CD4-positive, alpha-beta T cell (primary cell): ENCODE measurements at places on chromosomes 2 and 18.

DNA sequence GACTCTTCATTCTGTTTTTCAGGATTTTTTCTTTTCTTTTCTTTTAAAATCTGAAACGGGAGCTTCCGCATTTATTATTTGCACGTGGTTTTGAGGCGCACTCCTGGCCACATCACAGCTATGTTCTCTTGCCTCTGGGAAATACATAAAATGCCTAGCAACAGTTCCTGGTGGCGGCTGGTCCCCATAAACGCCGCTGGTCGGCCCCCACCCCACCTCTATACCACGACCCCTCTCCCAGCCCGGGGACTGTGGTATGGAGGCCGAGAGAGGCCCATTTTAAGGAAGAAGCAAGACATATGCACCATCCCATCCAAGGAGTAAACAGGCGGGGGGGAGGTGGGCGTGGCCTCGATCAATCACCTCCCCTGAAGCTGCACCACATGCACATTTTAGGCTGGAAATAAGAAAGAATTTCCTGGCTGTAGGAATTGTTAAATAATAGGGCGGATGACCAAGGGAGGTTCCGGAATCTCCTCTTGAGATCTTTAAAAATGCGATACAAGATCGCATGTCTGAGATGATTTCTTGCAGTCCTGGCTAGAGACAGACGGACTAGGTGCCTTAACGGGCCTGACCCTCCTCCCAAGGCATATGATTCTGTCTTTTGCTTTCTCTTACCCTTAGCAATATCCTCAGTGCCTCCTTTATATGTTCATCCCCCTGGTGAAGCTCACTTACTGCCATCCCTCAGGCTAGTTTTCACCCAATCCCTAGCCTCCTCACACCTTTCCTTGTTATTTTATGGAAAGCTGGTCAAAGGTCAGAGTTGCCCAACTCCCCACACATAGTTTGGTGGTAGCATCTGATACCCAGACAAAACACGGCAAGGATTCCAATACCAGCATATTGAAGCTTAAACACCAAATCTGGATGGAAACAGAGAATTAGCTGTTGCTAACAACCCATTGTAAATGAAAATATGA, 82.4 kb downstream of the BCL2 start:
- no peak for DNase-seq

GRCh38 chr2:238655974-238656722, 191.7 kb upstream of the TWIST2 start:
- DNase-seq: no peak

- DNase-seq: no peak
Observed at GRCh38 chr2:120383631-120384340, 37.9 kb downstream of the INHBB start.

DNA sequence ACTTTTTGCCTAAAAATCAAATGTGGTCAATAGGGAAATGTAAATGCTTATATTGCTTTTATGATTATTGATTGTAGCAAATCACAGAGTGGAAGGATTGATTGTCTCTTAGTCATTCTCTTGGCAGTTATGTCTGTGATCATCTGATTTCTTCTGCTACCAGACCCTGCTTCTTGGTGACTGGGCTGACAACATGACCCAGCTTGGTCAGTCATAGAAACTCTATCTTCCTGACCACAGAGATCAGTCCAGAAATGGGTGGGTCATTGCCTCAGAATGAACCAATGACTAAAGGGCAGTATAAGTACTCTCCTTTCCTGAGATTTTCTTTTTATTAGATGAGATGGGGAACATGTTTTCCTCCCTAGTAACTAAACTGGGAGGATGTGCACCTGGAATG, 87.6 kb downstream of the MAIP1 start:
- no peak for DNase-seq

- peak; percentile 74 for DNase-seq
Observed at GRCh38 chr2:108449410-108450130, 564 bp downstream of the GCC2 start.

GRCh38 chr2:225192869-225193268, 150.6 kb upstream of the DOCK10 start:
- DNase-seq: no peak

DNA sequence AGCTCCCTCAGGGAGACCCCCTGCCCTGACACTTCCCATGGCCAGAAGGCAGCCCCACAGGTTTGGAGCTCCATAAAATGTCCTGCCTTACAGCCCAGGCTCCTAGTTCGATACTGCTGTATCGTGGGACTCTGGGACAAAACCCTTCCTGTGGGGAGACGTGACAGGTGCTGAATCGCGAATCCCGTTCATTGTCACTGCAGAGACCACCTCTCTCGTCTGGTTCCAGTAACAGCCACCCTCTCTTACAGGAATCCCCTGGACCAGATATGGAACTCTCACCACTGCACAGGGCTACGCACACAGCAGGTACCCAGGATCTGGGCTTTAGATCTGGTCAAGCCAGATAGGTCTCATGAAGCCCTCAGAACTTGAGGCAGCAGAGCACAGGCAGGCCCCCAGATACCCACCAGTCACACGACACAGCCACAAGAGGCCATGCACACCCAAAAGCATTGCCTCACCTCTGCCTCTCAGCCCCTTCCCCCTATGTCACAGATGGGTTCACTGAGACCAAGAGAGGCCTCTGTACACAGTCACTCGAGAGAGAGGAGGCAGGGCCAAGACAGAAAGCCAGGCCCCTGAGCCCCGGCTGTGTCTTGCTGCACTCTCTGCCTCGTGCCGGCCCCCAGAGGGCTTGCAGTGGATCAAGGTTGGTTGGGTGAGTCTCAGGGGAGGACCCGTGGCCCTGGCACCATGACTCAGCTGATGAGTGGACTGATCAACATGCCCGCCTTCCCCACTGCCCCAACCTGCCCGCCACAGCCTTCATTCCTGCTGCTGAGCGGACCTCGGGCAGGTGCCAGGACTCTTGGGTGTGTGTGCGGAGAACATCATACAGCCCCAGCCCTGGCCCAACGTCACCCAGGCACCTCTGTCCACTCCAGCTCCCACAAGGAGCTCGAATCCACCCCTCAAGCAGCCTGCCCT, 7.6 kb downstream of the SDC1 start:
- DNase-seq: no peak

- peak; percentile 77 for DNase-seq
Observed at GRCh38 chr2:70086278-70086837, 919 bp upstream of the PCBP1 start.

DNA sequence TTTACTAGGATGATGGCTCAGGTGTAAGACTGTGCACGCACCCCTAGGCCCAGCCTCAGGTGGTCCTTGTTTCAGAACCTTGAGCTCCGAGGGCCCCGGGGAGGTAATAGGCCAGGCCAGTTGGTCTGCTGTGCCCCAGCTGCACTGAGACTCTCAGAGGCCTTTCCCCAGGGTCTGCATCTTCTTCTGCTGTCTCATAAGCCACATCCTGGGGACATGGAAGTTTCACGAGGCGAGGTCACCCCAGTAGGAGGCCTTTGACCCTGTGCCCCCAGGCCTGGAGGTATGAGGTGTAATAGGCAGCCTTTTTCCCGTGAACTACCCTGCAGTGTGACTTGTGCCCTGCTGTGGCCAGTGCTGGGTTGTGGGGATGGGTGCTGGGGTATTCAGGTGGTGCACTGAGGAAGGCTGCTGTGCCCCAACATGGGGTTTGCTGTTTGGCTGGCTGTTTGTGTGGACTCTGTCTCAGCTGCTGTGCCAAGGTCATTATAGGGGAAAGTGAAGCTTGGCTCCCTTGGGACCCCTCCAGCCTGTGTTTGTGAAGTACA, 6.9 kb downstream of the OXER1 start:
- DNase-seq: no peak

GRCh38 chr2:169036736-169037440, 5.8 kb upstream of the ABCB11 start:
- no peak for DNase-seq

DNA sequence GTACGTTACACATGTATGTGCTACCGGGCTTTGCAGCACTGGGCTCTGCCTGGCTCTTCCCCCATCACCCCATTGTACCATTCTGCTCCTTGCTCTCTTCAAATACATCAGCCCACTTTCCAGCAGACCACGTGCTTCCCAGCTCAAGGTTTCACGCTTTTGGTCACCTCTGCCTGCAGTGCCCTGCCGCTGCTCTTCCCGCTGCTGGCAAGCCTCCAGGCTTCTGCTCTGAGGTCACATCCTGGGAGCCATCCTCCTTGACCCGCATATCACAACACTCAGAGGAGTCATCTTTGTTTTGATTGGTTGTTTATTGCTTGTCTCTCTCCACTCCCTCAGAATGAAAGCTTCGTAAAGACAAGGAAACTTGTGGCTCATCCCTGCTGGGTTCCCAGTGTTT, 34.1 kb downstream of the KIF5C start:
- no peak for DNase-seq

GRCh38 chr2:178143481-178143880, 31.2 kb downstream of the RBM45 start:
- no peak for DNase-seq

- DNase-seq: no peak
Observed at GRCh38 chr2:24438106-24438505, 52.9 kb upstream of the NCOA1 start.

DNA sequence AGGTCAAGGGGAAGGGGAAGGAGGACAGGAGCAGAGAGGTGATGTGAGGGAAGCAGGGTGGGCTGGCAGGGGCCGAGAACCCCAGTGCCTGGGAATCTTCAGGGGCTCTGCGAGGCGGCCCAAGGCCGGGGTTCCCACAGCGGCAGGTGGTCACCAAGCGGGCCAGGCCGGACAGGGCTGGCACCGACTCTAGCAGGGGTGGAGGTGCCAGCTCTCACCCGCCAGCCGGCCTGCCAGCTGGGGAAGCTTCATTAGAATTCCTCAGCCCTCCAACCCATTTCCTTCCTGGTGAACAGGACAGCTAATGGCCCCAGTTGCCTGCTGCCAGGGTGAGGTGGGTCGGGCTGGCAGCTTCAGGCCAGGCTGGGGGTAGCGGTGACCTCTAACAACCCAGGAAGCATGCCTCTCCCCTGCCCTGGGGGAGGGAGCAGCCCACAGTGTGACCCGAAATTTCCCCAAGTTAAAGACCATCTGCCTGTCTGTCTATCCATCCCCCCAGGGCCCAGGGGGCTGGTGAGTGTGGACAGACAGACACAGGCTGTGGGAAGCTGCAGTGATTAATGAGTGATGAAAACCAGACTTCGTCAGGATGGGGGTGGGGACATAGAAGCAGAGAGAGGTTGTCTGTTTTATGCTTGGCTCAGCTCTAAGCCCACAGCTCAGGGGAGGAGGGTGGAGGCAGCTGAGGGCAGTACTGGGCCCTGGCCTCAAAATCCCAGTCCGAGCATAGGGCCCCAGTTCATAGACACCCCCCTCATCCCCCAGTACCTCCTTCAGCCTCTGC, 144.1 kb downstream of the ZFP36L2 start:
- DNase-seq: no peak

DNA sequence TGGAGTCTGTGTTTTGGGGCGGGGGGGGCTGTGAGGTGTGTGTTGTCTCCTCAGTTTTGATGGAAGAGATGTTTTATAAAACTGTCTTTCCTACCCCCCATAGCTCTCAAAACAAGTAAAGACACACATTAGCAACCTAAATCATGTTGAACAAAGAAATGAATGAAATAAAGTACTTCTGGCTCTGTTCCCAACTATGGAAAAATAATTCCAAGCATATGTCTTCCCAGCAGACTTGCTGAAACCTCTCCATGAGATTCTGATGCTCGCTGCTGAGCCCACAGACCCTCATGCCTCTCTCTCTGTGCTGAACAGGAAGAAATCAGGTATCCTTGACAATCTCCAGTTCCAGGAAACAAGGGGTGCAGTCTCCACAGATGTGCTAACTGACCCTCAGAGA, 226.7 kb upstream of the KLHL29 start:
- DNase-seq: no peak

DNA sequence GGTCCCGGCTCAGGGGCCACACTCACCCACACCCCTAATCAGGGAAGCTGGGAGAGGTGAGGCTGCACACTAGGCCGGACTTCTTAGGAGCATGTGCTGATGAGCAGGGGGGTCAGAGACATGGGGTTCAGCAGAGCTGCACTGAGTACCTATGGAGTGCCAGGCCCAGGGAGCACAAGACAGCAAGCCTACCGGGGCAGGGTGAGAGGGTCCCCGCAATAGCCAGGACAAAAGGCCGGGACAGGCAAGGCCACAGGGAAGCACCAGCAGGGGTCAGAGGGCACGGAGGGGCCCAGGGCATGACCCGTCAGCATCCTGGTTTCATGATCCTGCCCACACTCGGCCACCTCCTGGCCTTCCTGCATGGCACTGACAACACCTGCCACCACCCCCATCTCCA, 73.5 kb downstream of the TNS1 start:
- no peak for DNase-seq

DNA sequence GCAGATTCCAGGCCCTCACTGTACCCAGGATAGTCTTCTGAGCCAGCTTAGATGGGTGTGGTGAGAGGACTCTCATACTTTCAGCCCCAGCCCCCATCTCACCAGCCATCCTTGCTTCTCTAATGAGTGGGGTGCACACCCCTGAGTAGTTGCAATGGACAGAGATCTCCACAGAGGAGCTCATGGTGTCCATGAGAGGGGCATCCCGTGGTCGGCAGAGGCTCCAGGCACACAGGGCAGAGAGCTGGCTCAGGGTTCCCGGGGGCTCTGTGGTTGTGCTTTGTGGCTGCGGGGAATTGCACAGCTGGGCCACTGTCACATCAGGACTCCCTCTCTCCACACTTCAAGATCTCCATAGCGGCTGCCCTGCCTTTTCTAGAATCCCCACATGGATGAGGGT, 226.0 kb upstream of the PXDN start:
- no peak for DNase-seq

DNA sequence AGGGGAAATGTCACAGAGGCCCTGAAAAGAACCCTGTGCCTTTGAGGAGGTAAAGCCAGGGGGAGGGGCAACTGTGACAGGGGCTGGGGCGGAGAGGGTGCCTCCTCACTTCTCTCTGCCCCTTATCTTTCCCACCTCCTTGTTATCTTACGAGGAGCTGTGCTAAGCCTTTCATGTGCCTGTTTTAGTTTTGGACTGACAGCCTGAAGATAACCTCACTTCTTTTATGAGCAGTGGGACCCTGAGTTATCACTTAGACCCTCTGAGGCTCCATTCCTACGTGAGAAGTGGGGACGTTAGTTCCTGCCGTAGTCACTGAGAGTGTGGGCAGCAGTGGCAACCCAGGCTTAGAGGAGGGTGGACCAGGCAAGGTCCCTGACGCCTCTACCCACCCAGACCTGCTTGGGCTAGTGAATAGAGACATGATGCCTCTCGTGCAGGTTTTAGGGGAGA, 39.5 kb upstream of the LBH start:
- no peak for DNase-seq

- DNase-seq: no peak
Observed at GRCh38 chr18:21054252-21054821, 57.3 kb downstream of the ROCK1 start.

DNA sequence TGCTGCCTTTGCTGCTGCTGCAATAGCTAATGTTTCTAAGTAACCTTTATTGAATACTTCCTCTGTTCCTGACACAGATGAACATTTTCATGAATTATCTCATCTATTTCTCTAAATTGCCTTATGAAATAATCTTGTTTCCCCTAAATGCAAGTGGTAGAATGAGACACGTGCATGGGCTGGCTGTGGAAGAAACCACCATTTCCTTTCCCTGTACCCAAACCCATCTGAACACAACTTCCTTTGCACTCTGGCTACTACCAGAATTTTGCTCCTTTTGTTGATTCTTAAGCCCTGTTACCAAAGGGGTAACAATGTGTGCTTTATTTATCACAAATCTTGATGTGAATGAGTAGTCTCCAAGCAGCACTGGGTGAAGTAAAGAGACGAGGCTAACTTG, 29.2 kb downstream of the AKAIN1 start:
- DNase-seq: no peak
